ENCODE measurements at places on chromosomes 16 and 17.

- DNase-seq: no peak
Measured at GRCh38 chr17:78940708-78941107, 15.5 kb upstream of the TIMP2 start.

GRCh38 chr17:47852113-47852949 lies 1.4 kb upstream of the SP6 start:
- DNase-seq: no peak

- no peak for DNase-seq
Measured at GRCh38 chr17:55710410-55710809, 12.3 kb downstream of the TMEM100 start.

GRCh38 chr16:740459-740763 lies 386 bp downstream of the CIAO3 start:
- no peak for DNase-seq

DNA sequence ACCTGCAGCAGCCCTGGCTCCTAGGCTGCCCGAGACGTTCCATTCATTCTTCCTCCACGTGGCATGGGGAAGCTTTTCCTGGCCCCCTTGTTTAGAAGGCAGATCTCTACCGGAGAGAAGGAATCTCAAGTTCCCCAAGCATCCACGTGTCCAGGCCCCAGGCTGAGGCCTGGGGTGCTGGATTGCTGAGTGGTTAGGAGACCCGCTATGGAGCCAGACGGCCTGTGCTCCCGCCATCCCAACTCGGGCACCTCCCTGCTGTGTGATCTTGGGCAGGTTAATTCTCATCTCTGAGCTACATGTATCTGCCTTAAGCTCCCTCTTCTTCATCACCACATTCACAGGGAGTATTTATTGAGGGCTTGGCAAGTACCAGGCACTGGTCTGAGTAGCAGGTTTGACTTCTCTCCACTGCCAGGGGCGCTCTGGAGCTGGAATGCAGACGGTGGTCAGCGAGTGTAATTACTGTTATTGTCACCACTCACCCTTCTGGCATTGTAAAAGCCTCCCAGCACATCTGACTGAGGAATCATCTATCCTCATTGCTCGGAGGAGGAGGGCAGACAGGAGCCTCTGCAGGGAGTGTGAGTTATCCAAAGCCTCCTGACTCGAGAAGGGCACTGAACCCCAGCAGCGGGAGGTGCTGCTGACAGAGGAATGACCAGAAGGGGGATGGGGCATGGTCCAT lies 1.1 kb upstream of the ADGRG1 start:
- DNase-seq: peak; percentile 98

GRCh38 chr16:50747207-50747956 lies 5.5 kb downstream of the CYLD start:
- no peak for DNase-seq

DNA sequence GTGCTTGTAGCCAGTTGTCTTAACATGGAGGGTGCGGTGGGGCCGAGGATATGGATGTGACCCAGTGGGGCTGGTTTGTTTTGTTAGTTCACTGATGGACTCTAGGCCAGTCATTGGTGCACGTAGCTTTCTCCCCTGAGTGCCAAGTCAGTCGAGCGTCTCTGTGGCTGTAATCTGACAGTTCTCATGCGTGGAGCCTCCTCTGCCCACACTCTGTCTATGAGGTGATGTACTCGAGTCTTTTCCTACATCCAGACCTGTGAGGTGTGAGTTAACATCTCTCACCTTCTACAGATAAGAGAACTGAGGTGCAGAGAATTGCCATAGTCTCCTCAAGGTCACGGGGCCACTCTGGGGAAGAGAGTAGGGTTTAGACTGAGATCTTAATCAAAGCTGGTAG lies 90.2 kb downstream of the MARCHF10 start:
- no peak for DNase-seq

DNA sequence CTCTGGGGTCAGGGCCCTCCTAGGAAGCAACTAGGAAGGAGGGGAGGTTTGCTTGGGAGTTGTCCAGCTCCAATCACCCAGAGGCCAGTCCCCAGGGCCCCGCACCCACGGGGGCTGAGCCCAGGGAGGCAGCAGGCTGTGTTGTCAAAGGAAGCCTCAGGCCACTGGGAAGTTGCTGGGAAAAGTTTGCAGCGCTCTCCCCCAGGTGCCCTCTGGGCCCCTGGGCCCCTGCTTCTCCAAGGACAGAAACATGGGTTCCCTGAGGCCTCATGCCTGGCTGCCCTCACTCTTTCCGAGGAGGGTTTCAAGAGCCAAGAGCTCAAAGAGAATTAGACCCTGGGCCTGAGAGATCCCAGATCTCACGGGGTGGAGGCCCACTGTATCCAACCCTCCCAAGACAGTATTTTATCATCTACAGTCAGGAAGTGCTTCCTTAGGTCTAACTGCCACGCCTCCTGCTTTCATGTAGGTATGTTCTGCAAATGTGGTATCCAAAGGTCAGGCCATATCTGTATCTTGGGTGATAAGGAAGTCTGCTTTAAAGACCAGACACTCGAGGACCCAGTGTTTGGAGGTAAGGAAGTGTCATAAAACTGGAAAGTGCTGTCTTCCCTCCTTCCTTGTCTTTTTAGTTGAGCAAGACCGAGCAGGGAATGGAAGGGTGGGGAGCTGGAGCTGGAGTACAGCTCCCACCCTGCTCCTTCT lies 44.2 kb upstream of the ZNF423 start:
- DNase-seq: no peak

GRCh38 chr17:29445844-29446243 lies 55.7 kb downstream of the TAOK1 start:
- DNase-seq: no peak

GRCh38 chr17:42322382-42323267 lies 34.3 kb downstream of the STAT5A start:
- DNase-seq: peak; percentile 79

DNA sequence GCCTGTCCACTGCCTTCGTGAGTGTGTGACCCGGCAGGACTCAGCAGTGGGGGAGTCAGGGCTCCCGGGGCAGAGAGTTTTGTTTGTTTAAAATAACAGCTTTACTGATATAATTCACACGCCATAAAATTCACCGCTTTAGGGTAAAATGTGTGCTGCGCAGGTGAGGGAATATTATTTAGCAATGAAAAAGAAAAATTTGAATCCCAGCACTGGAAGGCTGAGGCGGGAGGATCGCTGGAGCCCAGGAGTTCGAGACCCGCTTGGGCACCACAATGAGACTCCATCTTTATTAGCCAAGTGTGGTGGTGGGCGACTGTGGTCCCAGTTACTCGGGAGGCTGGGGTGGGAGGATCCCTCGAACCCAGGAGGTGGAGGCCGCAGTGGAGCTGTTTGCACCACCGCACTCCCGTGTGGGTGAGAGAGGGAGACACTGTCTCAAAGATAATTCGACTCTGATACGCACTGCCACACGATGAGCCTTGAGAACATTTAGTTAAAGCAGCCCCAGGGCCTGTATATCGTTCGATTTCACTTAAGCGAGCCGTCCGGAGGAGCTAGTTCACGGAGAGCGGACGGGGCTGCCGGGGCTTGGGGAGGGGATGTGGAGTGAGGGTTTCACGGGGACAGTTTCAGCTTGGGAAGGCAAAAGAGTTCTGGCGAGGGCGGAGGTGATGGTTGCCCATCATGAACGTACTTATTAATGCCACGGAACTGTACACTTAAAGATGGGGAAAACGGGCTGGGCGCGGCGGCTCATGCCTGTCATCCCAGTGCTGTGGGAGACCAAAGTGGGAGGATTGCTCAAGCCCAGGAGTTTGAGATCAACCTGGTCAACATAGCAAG lies 10.2 kb downstream of the TELO2 start:
- DNase-seq: no peak

DNA sequence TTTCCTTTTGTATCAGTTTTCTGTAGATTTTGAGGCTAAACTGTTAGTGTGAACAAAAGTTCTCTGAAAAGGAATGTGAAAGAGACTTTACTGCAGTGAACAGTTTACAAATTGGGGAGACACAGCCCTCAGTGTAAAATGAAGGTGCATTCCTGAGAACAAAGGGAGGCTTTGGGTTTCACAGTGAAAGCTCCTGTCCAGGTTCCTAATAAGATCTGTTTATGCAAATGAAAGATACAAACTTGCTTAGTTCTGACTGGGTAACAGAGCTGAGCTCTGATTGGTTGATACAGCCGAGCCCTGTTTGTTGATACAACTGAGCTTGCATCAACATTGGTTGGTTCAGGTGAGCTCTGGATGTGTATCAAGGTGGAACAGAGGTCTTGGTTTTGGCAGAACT lies 8.3 kb upstream of the CDRT15 start:
- no peak for DNase-seq

DNA sequence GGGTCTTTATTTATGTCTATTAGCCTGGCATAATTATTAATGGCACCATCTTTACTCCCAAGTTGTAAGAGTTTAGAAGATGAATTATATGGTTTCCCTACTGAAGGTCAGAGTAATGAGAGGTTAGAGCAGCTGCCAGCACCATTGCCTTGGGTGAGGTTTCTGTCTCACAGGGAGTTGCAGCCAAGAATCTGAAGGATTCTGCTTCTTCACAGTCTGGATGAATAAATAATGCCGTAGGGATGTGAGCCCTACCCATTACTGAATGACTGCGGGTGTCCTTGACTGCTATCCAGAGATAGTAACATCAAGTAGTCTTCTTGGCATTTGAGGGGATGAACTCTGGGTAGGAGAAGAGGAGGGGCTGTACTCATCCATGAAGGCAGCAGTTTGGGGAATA lies 52.8 kb upstream of the SMIM36 start:
- DNase-seq: no peak

- no peak for DNase-seq
Measured at GRCh38 chr17:74006371-74006770, 197.1 kb upstream of the RPL38 start.

- DNase-seq: no peak
Measured at GRCh38 chr16:3017344-3017743, 639 bp downstream of the CLDN6 start.

DNA sequence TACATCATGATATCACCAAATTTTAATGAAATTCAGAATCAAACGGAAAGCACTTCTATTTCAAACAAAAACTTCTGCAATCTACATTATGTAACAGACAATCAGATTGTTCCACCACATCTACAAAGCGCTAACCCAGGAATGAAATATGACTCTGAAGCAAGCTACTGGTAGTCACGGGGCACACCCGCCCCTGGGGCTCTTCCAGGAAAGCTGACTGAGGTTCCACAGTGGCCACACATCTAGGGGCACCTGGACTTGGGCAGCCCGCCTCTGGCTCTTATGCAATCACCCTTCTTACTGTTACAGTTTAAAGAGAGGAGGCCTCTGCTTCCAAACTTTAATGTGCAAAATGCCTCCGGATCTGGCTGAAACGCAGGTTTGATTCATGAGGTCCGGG lies 27.5 kb downstream of the ZCCHC14 start:
- no peak for DNase-seq

DNA sequence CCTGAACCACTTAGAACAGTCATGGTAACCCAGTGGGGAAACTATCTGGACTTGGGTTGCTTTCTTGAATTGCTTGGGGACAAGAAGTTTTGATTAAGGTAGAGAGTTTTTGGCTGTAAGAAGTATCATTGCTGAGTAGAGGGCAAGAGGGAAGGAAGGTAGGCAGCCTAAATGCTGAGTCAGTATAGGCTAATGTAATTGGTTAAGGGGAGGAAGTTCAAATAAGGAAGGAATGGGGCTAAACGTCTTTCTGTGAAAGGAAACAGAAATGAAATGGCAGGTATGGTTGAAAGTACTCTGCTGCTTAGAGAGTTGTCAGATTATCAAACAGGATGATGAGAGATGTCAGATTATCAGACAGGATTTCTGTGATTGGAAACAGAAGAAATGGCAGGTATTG lies 20.3 kb downstream of the KPNB1 start:
- no peak for DNase-seq

GRCh38 chr17:81409190-81409935 lies 14.1 kb downstream of the BAHCC1 start:
- DNase-seq: no peak

DNA sequence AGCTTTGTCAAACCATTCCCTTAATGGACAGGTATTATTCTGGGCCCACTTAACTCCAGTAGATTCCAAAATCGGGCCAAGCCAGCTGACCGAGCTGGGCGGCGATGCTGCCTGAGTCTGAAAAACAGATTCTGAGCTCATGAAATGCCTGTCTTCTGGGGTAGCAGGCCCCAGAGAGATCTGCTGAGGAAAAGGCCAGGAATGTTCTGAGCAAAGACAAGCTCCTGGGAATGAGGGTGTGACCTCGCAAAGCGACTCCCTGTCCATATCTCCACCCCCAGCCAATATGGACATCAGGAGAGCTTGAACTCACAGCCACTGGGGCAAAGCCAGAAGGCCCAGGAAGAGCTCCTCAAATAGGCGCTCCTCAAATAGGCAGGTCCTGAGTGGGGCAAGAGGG lies 23.7 kb downstream of the ZNF423 start:
- DNase-seq: no peak

GRCh38 chr17:38562215-38562569 lies 43.6 kb downstream of the SRCIN1 start:
- no peak for DNase-seq

DNA sequence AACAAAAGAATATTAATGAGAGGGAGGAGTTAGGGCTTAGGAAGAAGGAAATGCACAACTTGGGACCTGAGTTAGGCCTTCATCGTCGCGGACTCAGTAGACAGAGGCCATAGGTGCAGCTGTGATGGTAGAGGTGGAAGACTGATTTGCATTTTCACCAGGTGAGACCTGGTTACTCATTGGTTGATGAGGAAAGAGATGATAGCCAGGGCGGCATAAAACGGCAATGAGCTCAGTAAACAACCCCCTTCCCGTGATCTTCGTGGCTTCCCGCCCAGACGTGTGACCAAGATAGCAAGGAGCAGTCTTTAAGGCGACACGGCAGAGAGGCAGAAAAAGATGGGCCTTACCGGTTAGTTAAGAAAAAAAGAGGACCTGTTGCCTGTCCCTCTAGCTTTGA lies at the start of gene TMC5:
Gene TMC5, plus strand, starts transcription at position 244 of the 400 bp plus-strand sequence. CDS start 22,156 bp downstream, outside the sequence.
- DNase-seq: no peak

DNA sequence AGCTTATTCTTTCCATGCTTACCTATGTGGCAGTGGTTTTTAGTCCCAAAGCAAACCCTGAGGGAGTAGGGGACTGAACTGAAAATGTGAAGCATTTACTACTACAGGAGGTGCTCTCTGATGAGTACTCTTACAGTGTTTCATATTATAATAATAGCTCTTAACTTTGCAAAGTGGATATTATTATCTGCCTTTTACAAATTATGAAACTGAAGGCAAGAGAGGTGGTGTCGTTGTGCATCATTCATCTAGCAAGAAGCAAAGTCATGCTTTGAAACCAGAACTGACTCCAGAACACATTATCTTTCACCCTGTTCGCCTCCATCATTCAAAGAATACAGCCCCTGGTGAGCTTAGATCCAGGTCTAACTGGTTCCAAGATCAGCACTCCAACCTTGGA lies 8.2 kb upstream of the KCNH6 start:
- no peak for DNase-seq

All from RCC 7860 (cell line).